ENCODE measurements at places on chromosomes 2 and 18.
A peak's percentile ranks its signal among the peaks of the same experiment; 100 is the strongest.

DNA sequence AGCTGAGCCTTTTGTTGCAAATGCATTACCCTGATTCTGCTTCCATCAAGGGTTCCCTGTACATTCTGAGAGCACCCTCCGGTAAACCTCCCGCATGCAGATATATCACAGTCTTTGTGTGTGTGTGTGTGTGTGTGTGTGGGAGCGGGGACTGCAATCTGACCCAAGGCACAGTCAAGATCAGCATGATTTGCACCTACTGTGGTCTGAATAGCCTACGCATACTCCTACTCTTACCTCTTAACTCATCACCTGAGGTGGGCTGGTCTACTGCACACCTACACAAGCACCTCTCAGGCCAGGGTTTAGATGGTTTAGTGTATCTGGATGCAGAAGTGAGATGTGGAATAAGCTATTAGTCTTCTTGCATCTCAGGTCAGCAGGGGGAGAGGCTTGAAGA is 174.6 kb downstream of the FSHR start:
- no peak for DNase-seq

DNA sequence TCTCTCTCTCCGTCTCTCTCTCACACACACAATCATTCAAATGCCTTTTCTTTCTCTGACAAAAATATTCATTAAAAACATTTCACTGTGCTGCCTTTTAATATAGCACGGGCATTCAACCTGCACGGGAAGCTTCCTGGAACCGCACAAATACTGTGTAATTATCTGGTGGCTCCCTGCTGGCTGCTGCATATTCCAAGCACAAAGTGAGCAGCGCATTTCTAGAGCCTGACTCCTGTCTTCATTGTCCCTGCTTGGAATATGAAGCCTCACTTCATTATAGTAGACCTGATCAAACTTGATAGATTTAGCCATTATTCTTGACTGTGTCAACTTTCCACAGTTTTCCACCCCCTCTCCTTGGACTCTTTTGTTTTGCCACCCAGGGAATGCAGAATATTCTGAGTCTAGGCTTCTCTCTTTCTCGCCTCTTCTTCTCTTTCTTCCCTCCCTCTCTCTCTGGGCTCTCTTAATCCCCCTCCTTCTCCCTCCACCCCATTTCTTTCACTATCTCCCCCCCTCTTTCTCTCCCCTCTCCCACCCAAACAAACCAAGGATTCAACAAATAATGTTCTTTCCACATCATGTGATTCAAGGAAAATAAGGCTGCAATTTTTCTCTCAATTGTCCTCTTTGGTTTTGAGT is 672.1 kb upstream of the FANCL start:
- DNase-seq: no peak

GRCh38 chr2:75571730-75572430 is 11.1 kb upstream of the EVA1A start:
- no peak for DNase-seq

DNA sequence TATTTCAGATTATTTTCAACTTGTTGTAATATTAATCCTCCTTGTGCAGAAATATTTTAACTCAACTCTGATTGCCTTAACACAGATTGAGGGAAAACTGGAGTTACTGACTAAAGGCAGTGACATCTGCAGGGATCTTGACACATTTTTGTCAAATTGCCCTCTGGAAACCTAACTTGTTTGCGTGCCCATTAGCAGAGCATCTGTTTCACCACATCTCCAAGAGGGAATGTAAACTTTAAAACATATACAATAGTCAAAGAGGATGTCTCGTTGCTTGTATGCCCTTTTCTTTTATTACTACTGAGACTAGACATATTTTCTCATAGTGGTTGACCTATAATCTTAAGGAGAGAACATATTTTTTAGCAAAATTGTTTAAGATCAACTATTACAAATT is 14.2 kb downstream of the INPP1 start:
- DNase-seq: no peak

DNA sequence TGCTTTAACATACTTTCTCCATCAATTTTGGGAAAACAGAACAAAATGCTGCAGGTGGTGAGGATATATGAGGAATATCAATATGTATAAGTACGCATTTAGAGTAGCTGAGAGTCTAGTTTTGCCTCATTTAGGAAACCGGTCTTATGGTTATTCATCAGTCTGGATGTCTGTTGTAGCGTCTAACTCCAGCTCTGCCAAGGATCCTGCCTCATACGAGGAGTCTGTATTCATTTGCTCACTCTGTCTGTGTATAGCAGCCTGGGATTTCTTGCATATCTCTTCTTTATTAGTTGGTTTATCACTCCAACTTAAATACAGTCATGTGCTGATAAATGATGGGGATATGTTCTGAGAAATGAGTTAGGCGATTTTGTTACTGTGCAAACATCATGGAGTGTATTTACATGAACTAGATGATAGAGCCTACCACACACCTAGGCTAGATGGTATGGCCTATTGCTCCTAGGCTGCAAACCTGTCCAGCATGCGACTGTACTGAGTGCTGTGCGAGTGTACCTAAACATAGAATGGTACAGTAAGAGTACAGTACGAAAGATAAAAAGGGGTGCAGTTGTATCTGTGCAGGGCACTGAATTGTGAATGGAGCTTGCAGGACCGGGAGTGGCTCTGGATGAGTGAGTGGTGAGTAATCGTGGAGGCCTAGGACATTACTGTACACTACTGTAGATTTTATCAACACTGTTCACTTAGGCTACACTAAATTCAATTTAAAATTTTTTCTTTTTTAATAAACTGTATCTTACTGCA is 148.1 kb downstream of the ZNF407 start:
- no peak for DNase-seq

DNA sequence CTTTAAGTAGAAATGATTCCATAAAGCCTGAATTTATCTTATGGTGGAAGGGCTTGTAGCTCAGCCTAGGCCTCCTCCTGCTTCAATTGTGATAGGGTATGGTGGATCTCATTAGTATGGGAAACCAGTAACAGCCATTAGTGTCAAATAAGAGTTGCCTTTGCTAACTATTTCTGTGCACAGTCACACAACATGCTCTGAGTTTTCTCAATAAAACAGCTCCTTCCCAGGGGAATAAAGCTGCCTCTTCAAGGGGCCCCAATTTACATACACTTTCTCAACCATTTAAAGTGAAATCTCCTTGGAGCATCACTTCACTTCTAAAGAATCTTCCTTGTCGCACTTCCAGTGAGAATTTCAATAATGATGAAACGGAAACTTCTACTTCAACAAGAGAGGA is 53.4 kb downstream of the KLF7 start:
- no peak for DNase-seq

DNA sequence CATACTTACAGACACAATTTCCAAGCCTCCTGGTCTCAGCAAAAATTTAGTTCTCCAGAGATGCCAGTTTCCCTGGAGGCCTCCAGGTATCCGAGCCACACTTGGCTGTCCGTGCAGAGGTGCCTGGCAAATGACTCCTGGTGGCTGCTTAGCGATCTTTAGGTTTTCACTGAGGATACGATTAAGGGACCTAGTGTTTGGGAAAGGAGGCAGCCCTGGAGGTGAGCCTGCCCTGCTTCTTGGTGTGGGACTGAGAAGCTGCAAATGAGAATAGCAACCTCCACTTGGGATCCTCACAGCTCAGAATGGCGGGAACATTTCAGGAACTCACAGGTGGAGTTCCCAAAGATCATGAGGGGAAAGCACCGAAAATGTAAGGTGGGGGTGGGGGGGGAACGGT is 217.6 kb downstream of the ALPK2 start:
- DNase-seq: no peak

GRCh38 chr2:109467701-109468100 is 146.1 kb downstream of the SEPTIN10 start:
- DNase-seq: no peak

DNA sequence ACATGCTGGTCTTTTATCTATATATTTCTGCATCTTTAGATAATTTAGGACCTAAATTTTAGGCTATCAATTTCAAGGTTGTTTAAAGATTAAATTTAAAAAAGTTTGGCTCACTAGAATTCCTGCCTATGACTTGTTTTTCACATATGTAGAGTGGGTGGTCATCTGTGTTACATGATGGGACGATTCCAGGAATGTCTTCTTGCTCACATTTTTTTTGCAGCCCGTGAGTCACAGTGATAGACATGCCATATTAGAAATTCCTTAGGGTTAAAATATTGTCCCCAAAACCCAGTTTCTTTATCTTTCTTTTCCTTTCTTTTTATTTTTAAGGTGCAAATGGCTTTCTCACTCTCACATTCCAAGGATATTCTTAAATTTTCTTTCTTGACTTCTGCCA is 652.0 kb downstream of the PLCL1 start:
- no peak for DNase-seq

- no peak for DNase-seq
These were observed 8.5 kb upstream of the STK39 start for GRCh38 chr2:168255866-168256265.

DNA sequence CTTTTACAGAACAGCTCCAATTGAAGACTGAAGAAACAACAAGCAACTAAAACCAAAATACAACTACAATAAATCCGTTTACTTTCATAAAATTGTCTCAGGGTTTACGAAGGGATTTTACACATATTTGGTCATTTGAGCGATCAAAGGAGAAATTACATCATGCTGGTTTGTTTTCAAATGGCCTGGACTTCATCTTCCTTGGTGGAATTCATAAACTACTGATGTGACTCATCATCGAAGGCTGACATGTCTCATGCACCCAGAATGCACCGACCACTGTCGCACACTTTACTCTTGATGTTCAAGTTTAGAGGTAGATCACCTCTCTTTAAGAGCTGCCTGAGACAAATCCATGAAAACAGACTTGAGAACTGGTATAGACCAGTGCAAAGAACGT is 25.6 kb upstream of the PMAIP1 start:
- DNase-seq: no peak

DNA sequence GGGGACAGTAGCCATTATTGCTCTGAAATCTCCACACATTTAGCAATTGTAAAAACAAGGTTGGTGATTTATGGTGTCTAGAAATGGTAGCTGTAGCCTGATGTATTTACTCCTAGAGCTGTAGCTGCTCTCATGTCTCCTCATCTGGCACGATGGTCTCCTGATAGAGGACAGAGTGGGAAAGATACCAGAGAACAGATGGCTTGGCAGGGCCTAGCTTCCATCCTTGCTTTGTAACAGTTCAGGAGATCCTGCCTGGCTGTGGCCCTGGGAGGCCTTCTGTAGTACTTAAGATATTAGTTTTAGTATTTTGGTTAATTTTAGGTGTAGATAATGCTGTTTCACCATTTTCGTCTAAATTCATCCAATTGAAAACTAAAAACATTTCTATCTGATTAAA is 6.7 kb downstream of the ATG16L1 start:
- DNase-seq: no peak

- DNase-seq: peak; percentile 36
These were observed 884.8 kb downstream of the EPHA4 start for GRCh38 chr2:220687231-220687843.

GRCh38 chr2:212076456-212076855 is 462.1 kb downstream of the ERBB4 start:
- DNase-seq: no peak

DNA sequence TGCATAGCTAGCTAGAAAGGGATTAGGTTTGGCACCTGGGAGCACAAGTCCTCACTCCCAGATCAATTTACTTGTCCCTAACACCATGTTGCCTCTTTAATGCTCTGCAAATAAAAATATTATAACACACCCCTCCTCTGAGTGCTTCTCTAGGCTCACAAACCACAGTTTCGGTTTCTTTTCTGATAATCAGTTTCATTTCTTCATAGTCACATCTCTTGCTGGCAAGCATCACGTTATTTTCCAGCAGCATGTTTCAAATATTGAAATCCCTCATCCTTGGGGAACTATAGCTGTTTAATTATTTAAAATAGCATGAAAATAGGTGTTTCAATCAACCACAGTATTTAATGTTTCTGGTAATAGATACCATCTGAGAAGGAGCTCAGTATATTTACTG is 13.9 kb upstream of the SMCHD1 start:
- no peak for DNase-seq

DNA sequence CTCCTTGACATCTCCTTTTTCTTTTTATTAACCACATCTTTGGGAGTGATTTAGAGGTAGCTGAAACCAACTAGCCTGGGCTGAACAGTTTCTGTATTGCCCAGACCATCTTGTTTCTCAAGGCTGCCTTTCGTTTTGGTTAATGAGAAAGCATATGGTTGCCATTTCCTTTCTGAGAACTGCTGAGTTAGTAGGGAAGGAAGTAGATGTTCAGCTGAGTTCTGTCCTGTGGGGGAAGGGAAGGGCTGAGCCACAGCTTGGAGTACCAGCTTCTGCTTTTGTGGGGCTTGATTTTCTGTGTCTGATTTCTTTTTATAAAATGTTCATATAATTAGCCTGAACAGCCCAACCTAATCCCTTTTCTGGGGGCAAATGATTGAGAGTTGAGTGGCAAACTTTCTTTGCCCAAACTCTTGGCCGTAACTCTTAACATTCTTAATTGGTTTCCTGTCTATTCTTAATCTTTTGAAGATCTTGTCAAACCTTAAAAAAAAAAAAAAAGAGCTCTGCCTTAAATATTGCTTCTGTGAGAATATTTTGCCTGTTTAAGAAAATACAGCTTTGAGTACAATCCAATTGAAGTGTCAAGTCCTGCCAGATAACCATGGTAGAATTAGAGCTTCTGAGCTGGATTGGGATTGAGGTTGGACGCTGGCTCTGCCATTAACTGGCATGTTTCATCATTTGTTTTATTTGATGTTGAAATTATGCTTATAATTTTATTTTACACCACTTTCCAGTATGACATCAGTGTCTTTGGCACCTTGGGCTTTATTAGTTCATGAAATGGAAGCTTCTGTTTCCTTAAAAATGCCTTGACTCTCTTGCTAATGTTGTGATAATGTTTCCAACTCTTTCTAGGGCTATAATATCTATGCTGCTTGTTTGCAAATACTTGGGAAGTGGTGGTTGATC is 1.9 kb upstream of the NABP1 start:
- DNase-seq: peak; percentile 11

GRCh38 chr18:68548904-68549870 is 165.7 kb downstream of the TMX3 start:
- DNase-seq: no peak

DNA sequence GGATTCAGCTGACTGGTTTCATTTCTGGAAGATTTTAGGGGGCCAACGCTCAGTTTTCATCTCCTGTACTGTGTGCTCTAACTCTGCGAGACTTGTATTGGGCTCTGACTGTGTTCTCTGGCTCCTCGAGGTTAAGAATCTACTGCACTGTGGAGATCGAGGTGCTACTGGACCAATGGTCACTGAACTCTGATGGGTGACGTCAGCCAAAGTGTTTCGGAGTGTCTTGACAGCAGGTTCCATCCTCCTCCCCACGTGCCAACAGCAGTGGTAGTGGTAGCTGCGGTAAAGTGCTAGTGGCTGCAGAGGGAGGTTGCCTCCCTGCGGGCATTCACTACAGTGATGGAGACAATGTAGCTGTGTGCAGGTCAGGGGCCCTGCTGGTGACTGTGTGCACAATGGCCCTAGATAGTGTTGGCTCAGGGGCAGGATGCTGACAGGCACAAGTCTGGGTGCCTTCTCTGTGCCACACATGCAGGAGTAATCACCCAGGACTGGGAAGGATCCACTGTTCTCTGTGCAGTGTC is 705.7 kb upstream of the DDX18 start:
- no peak for DNase-seq

Data from activated T-helper 9 cell treated with anti-CD3 and anti-CD28 coated beads, Interleukin-2, amount 50 U/mL, for 16 hours (primary cell).